Esophagus muscularis mucosa (tissue), 4 donors: ENCODE measurements at places on chromosomes 12 and 14. TPM values are rescaled to one million over a fixed set of nuclear protein-coding genes. Genes with fewer than 3 reads are reported as not detected.

DNA sequence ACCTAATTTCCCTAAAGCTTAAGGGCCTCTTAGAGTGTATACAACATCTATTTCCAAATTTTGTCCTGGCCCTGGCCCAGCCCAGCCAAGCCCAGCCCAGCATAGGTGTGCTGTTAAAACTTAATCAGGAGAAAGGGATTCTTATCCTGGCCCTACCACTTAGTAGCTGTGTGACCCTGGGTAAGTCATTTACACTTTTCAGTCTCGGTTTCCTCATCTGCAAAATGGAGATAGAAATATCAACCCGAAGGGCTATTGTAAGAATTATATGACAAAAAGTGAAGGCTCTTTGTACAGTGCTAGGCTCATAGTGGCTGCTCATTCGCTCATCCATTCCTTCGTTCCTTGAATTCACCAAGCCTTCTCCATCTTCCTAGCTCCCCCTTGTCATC is 442 bp downstream of the ERG28 start:
- no peak for DNase-seq
- H3K4me3 ChIP-seq, result peak overlapping the region; percentile 85
- peaks cover 18% of the 10 kb centered on the region for H3K36me3 ChIP-seq
- no peaks in the 10 kb centered on the region for H3K27me3 ChIP-seq
- peak overlapping the region; percentile 80 for H3K27ac ChIP-seq

- H3K27ac ChIP-seq, result no peak overlapping the region
- H3K36me3 ChIP-seq, result no peaks in the 10 kb centered on the region
- H3K4me3 ChIP-seq, result no peak overlapping the region
- DNase-seq, result no peak
- peaks cover 5% of the 10 kb centered on the region for H3K27me3 ChIP-seq
- no peaks in the 10 kb centered on the region for H3K4me1 ChIP-seq
Measured at GRCh38 chr14:99062772-99063418, 209.1 kb downstream of the BCL11B start.

DNA sequence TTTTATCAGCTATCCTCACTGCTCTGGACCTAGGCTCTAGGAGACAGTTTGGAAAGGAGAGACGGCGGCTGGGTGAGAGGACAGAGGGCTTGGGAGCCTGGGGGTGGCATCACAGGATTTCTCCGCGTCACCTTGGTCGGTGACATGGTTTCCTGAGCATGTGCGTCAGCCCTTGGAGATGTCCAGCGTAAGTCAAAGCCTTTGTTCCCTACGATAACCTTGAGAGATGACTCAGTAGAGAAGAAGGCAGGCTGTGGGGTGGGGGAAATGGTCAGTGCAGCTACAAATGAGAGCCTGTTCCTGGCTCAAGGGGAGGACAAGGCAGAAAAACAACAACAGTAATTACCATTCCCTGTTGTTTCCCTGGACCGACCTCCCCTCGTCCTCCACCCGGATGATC is 90.2 kb upstream of the TBX3 start:
- H3K4me1 ChIP-seq, result no peaks in the 10 kb centered on the region
- H3K27me3 ChIP-seq, result no peaks in the 10 kb centered on the region
- no peak overlapping the region for H3K27ac ChIP-seq
- H3K4me3 ChIP-seq, result no peak overlapping the region
- DNase-seq, result no peak
- H3K36me3 ChIP-seq, result no peaks in the 10 kb centered on the region

GRCh38 chr12:120328228-120328627 is 649 bp upstream of the PLA2G1B start:
- no peak overlapping the region for H3K4me3 ChIP-seq
- peaks cover 4% of the 10 kb centered on the region for H3K4me1 ChIP-seq
- no peak overlapping the region for H3K27ac ChIP-seq
- no peak for DNase-seq
- no peaks in the 10 kb centered on the region for H3K36me3 ChIP-seq

- DNase-seq, result no peak
- H3K27me3 ChIP-seq, result no peaks in the 10 kb centered on the region
- peaks cover 29% of the 10 kb centered on the region for H3K4me1 ChIP-seq
Measured at GRCh38 chr12:75505706-75506312, 5.6 kb downstream of the KRR1 start.

DNA sequence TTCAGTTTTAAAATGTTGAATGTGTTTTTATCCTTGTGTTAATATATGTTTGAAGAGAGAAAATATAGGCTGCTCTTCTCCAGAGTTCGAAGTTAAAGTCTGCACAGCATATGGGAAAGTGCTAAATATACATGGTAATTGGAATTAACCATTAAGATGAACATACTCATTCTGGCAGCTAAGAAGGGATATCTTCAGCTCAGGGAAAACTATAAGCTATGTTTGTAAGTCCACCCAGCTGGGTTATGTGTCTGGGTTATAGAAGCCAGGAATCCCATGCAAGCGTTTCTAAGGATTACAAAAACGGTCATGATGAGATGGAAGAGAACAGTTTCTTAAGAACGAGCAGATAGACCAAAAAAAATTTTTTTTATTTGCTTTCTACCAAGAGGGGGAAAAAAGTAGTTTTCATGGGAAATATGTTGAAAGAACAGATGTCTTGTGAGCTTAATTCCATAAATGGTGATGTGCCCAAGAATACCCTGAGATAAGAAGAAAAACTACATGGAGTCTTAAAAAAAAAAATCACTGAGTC is 198.9 kb downstream of the FBXL14 start:
- no peaks in the 10 kb centered on the region for H3K27me3 ChIP-seq
- no peak overlapping the region for H3K27ac ChIP-seq
- no peaks in the 10 kb centered on the region for H3K4me1 ChIP-seq
- no peak for DNase-seq
- peaks cover 10% of the 10 kb centered on the region for H3K36me3 ChIP-seq

Gene OTX2
- total RNA-seq, result not detected

DNA sequence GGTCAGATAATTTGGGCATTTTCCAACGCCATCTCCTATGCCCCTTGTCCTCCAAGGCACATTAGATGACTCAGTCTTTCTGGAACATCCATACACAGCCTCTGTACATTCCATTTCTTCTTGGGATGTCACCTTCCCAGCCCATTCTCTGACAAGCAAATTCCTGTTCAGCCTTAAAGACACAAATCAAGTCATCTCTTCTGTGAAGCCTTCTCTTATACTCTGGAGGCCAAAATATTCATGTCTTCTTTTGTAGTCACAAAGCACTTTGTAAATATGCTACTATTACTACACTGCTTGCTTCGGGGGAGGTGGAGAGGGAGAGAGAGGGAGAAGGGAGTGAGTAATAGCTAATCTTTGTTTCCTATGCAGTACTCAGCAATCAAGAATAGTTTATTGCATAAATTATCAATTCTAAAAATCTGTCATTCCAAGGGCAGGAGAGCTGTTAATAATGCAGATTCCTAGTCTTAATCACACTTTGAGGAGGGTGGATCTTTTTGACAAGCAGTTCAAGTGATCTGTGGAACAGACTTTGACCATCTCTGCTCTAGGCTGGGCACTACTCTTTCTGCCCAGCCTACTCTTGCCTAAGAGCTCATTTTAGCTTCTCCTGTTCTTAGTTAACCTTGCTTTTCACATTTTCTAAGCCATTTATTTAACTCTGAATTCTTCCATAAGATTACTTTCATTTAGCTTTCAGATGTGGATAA is 27.9 kb downstream of the KCNMB4 start:
- H3K27me3 ChIP-seq, result no peaks in the 10 kb centered on the region
- no peak overlapping the region for H3K27ac ChIP-seq
- no peak overlapping the region for H3K4me3 ChIP-seq
- no peaks in the 10 kb centered on the region for H3K4me1 ChIP-seq
- H3K36me3 ChIP-seq, result no peaks in the 10 kb centered on the region

DNA sequence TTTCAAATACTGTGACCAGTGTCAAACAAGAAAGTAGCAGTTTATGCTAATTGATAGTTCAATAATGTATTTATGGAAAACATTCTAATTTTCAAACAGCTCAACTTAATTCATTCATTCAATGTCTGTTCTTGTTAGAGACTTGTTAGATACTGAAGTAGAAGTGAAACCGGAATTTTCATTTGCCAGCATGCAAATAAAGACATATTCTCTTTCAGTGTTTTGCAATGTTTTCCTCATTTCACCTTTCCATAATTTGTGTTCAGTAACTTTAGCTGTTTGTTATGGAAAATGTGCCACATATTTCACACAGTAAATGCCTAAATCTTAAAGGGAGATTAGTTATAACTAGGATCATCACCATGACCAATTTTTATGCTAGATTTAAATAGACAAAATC is 21.2 kb downstream of the TAS2R50 start:
- H3K36me3 ChIP-seq, result no peaks in the 10 kb centered on the region
- H3K27ac ChIP-seq, result no peak overlapping the region
- no peaks in the 10 kb centered on the region for H3K27me3 ChIP-seq
- peaks cover 5% of the 10 kb centered on the region for H3K4me1 ChIP-seq
- no peak overlapping the region for H3K4me3 ChIP-seq

Gene COL2A1
- total RNA-seq, result not detected

Gene INHBE
- total RNA-seq, result not detected

Gene SYCP3
- total RNA-seq, result not detected

Gene ATG101
- total RNA-seq, result 55.5 TPM

DNA sequence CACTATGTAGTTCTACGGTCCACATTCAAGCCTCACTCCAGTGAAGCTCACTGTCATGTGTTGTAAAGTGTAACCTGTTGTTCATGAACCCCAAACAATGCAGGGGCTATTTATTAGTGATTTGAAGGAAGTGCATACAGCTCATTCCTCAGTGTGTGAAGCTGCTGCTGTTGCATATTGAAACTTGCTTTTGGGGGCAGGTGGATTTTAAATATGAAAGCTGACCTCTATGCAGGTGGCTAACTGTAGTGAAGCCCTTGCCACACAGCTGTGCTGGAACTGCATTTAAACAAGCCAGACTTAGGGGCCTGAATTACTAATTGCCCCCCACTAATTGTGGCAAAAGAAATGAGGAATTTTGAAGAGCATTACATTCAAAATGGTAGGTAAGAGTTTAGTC is 226.3 kb downstream of the ATP23 start:
- no peaks in the 10 kb centered on the region for H3K36me3 ChIP-seq
- H3K4me3 ChIP-seq, result no peak overlapping the region
- no peak overlapping the region for H3K27ac ChIP-seq
- DNase-seq, result no peak
- peaks cover 39% of the 10 kb centered on the region for H3K4me1 ChIP-seq

Gene ZNF891
- total RNA-seq, result 4.6 TPM

Gene SLC22A17
- 12.5 TPM for total RNA-seq

GRCh38 chr12:6828781-6829535 is 751 bp downstream of the P3H3 start:
- peaks cover 29% of the 10 kb centered on the region for H3K36me3 ChIP-seq
- peaks cover 24% of the 10 kb centered on the region for H3K4me1 ChIP-seq
- DNase-seq, result no peak
- H3K27ac ChIP-seq, result peak overlapping the region; percentile 88
- H3K4me3 ChIP-seq, result peak overlapping the region; percentile 90
- H3K27me3 ChIP-seq, result no peaks in the 10 kb centered on the region

- DNase-seq, result no peak
- H3K4me1 ChIP-seq, result no peaks in the 10 kb centered on the region
- H3K27ac ChIP-seq, result no peak overlapping the region
- H3K36me3 ChIP-seq, result no peaks in the 10 kb centered on the region
- H3K4me3 ChIP-seq, result no peak overlapping the region
- no peaks in the 10 kb centered on the region for H3K27me3 ChIP-seq
Measured at GRCh38 chr14:58738189-58738836, 100.6 kb downstream of the DACT1 start.

GRCh38 chr14:94390372-94391086 is 2.1 kb upstream of the SERPINA1 start:
- no peak overlapping the region for H3K27ac ChIP-seq
- DNase-seq, result no peak
- H3K4me1 ChIP-seq, result peaks cover under 1% of the 10 kb centered on the region
- H3K27me3 ChIP-seq, result no peaks in the 10 kb centered on the region

Gene PTPN6
- total RNA-seq, result 11.3 TPM

Gene PROX2
- not detected for total RNA-seq

Gene ADSS1
- total RNA-seq, result 6.2 TPM

- H3K27ac ChIP-seq, result no peak overlapping the region
- no peak overlapping the region for H3K4me3 ChIP-seq
- no peaks in the 10 kb centered on the region for H3K36me3 ChIP-seq
- H3K4me1 ChIP-seq, result no peaks in the 10 kb centered on the region
- no peaks in the 10 kb centered on the region for H3K27me3 ChIP-seq
- DNase-seq, result no peak
Measured at GRCh38 chr14:65750906-65751305, 338.4 kb downstream of the FUT8 start.

GRCh38 chr12:92928421-92928961 is 604 bp downstream of the EEA1 start:
- DNase-seq, result no peak
- peak overlapping the region; percentile 99 for H3K27ac ChIP-seq
- no peaks in the 10 kb centered on the region for H3K27me3 ChIP-seq
- no peaks in the 10 kb centered on the region for H3K36me3 ChIP-seq
- peaks cover 22% of the 10 kb centered on the region for H3K4me1 ChIP-seq
- H3K4me3 ChIP-seq, result peak overlapping the region; percentile 92

- H3K4me1 ChIP-seq, result no peaks in the 10 kb centered on the region
- H3K4me3 ChIP-seq, result no peak overlapping the region
- H3K27me3 ChIP-seq, result no peaks in the 10 kb centered on the region
- DNase-seq, result no peak
- H3K36me3 ChIP-seq, result no peaks in the 10 kb centered on the region
Measured at GRCh38 chr12:96462571-96463280, 26.7 kb upstream of the CFAP54 start.

DNA sequence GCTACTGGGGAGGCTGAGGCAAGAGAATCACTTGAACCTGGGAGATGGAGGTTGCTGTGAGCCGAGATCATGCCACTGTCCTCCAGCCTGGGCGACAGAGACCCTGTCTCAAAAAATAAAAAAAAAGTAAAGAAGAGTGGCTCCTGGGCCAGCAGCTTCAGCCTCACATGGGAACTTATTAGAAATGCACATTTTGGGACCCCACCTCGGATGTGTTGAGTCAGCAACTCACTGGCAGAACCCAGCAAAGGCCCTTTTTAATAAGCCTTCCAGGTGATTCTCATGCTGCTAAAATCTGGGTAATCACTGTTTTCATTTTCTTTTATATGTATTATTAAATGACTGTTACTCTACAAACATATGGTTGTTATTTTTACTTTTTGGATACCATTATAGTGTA is 41.6 kb downstream of the TBK1 start:
- DNase-seq, result no peak
- H3K27ac ChIP-seq, result no peak overlapping the region
- no peaks in the 10 kb centered on the region for H3K4me1 ChIP-seq
- H3K27me3 ChIP-seq, result no peaks in the 10 kb centered on the region
- H3K36me3 ChIP-seq, result peaks cover 70% of the 10 kb centered on the region

Gene LRRIQ1
- 0.29 TPM for total RNA-seq

- H3K4me3 ChIP-seq, result no peak overlapping the region
- no peaks in the 10 kb centered on the region for H3K4me1 ChIP-seq
- no peaks in the 10 kb centered on the region for H3K36me3 ChIP-seq
- DNase-seq, result no peak
Measured at GRCh38 chr12:72839696-72840095, 567.5 kb downstream of the TRHDE start.

Gene SLC38A4
- total RNA-seq, result 0.17 TPM

DNA sequence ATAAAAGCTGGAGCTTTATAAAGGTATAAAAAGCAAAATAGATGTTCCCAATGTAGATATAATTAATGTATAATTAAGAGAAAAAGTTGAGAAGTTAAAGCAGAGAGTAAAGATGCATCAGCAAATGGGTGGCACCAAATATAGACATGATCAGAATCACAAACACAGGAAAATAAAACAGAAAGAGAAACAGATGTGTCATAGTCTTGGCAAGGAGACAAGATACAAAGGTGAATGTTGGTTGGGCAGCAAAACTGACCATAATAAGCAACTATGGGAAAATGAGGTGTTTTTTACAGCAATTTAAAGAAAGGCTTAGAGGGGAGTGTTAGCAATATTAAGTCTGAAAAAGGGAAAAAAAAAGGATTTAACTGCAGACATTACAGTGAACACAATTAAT is 135.4 kb upstream of the CLEC14A start:
- H3K27me3 ChIP-seq, result no peaks in the 10 kb centered on the region
- H3K36me3 ChIP-seq, result no peaks in the 10 kb centered on the region
- H3K27ac ChIP-seq, result no peak overlapping the region
- H3K4me1 ChIP-seq, result peaks cover 3% of the 10 kb centered on the region
- no peak for DNase-seq
